ENCODE measurements at places on chromosomes 7 and 10.

DNA sequence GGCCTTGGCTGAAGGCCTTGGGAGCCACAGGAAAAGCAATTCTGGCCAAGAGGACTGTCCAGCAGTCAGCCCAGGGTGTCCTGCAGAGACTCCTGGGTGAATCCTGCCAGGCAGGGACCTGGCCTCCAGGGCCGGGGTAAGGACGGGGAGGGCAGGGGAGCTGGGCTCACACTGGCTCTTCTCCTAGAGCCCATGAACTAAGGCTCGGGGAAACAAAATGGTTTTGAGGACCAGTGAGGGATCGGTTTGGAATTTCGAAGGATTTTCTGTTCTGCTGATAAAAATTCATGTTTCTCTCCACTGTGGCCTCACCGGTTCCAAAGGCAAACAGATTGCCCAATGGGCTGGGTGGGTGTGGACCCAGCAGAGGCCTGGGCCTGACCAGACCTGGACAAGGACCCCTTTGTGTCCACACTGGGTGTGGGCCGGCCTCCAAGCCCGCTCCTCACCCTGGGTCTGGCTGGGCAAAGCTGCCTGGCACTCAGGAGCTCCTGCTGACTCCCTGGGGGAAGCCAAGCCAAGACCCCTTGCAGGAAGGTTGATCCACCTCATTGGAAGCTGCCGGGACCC is 27.3 kb downstream of the FAM20C start:
- no peak for DNase-seq

DNA sequence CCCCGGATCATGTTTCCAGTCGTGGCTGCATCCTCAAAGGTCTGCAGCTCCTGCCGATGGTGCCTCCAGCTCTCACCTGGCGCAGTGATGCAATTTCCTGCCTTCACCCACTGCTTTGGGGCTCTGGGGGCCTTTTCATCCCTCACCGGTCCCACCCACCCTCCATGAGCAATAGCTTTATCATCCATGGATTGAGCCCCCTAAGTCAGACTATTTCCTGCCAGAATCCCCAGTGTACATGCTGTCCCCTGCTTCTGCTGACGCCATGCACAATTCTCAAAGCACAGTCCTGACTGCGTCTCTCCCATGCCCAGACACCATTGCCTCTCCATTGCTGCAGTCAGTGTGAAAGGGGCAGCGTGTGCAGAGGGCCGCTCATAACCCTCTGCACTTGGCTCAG is 49.7 kb downstream of the FAM241B start:
- DNase-seq: no peak

- DNase-seq: no peak
These were observed 18.1 kb downstream of the TRIL start for GRCh38 chr7:28939844-28940544.

DNA sequence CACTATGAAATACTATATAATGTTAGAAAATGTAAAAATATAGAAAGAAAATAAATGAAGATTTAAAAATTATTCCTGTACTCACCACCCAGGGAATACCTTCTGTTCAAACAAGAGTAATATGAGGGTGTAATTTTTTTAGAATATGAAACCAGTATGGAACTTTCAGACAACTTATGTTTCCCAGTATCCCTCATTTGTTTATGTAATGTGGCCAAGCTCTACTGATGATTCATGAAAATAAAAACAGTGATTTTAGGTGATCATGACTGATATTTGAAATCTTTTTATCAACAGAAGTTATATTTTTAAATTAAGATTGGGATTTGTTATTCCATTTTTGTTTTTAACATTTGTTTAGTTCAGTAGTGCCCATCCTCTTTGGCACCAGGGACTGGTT is 18.8 kb downstream of the SLK start:
- no peak for DNase-seq

DNA sequence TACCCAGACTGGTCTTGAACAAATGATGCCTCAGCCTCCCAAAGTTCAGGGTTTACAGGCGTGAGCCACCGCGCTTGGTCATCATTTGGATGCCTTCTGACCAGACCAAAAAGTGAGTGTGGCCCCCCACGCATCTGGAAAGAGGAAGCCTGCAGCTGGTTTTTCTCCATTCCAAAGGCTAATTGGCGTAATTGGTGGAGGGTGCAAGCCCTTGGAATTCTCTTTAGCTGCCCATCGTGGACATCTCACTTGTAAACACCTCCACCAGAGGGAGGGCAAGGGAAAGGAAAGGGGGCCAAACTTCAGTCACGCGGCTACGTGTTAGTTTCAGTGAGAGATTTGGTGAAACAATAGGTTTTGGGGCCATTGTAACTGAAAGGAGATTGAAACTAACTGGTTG is 4.1 kb upstream of the ARHGAP21 start:
- no peak for DNase-seq

- no peak for DNase-seq
These were observed 11.6 kb upstream of the AP5Z1 start for GRCh38 chr7:4763794-4764185.

GRCh38 chr10:28125701-28126100 is 126.8 kb upstream of the ODAD2 start:
- DNase-seq: peak; percentile 46

GRCh38 chr7:103640031-103640779 is 194.2 kb upstream of the SLC26A5 start:
- no peak for DNase-seq

Data from myocyte (in vitro differentiated cells).